ENCODE measurements at places on chromosomes 4 and X.

DNA sequence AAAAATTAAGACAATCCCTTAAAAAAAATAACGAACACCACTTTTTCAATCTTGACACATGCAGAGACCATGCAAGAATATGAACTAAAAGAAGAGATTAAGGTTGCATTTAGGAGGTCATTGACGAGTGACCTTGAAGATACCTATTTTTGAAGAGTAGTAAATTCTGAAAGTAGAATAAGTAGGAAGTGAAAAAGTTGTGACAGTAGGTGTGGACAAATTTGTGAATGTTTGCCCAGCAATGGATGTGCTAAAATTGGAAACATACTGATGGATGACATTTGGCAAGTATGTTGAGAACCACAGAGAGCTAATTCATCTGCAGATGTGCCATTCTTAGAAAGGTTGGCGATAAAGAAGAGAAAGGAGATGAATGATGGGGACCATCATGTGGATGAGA, 213.7 kb upstream of the VCX3A start:
- DNase-seq, result no peak

GRCh38 chrX:81120258-81120935, 81.3 kb downstream of the HMGN5 start:
- DNase-seq, result no peak

DNA sequence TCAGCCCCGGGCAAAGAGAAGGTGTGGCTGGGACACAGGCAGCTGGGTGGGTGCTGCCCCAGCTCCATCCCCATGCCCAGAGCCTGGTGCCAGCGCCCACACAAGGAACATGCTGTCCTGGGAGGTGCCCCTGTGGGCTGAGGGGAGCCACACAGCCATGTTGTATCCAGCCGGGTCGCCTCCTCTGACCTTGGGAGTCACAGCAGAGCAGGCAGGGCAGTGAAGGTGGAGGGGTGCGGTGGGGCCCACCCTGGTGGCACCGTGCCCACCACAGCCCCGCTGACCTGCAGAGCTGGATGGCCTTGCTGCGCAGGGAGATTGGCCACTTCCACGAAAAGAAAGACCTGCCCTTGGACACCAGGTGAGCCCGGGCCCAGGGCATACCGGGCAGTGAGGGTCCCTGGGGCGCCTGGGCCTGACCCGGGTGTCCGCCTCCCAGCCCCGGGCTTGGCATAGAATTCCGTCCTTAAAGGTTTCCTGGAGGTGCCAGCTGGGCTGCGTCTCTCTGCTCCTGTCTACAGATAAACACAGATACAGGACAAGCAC, 18.7 kb upstream of the ADD1 start:
- DNase-seq, result no peak

- no peak for DNase-seq
These were observed 5.4 kb upstream of the ANXA5 start for GRCh38 chr4:121702136-121702535.

DNA sequence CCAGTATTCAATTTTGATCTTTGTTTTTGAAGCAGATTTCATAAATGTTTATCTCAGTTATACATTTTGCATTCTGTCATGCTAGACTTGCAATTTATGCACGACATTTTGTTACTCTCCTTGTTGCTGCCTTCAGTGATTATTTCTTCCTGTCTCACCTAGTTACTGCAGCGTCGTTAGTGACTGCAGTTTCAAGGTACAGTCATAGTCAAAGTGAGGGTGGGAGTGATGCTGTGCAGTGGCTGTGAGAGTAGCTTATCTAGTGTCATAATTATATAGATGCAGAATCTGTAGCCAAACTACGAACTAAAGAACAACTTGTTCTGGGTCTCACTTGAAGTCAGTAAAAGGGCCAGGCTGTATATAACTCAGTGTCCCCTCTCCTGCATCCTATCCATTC, 69.8 kb downstream of the GPR101 start:
- DNase-seq, result no peak

GRCh38 chrX:22748093-22748999, 251.4 kb upstream of the DDX53 start:
- DNase-seq, result peak; percentile 41

GRCh38 chr4:48493452-48494100, 3.5 kb downstream of the ZAR1 start:
- DNase-seq, result no peak

DNA sequence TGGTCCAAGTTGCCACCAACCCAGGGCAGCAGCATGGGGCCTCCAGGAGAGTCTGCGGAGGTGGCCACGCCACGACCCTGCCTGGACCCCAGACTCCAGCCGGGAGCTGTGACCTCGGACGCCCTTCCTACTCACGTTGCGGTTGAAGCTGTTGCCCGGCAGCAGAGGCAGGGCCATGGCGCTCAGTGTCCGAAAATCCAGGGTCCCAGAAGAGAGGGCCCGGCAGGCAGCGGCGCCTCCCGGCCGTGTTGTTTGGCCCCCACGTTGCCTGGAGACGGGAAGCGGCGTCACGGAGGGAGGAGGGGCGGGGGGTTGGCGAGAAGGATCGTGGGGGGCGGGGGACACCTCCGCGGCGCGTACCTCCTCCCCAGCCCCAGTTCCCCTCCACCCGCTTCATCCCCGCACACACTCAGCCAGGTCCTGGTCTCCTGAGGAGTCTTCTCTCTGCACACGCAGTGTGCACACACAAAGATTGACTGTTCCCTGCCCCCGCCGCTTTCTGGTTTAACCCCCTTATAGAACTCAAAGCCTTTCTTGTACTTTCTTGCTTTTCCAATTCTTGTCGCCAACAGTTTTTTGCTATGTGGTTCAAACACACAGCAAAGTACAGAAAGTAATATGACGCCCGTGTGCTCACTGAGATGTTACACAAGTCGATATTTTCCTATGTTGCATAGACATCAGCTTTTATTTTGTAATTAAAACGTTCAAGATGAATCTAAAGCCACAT, at the start of gene EFHC2:
Gene EFHC2, minus strand, starts transcription at position 261 of the 730 bp plus-strand sequence. Its CDS starts 84 bp downstream, at position 177.
- peak; percentile 74 for DNase-seq

DNA sequence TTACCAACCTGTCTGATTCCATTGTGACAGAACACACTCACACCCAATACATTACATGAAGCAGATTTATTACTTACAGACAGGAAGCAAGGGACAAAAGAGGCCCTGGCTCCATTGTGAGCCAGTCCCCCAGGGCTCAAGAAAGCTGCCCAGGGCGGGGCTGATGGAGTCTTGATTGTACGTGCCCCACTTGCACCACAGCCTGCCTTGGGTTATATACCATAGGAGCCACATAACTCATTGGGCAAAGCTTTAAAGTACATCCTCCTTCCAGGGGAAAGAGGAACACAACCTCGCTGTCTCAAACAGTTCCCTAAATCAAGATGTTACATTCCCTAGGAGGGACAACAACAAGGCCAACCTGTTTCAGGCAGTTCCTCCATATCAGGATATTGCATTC, 3.4 kb upstream of the ZRSR2 start:
- no peak for DNase-seq

GRCh38 chr4:105828074-105828473, 67.2 kb upstream of the NPNT start:
- DNase-seq, result no peak

DNA sequence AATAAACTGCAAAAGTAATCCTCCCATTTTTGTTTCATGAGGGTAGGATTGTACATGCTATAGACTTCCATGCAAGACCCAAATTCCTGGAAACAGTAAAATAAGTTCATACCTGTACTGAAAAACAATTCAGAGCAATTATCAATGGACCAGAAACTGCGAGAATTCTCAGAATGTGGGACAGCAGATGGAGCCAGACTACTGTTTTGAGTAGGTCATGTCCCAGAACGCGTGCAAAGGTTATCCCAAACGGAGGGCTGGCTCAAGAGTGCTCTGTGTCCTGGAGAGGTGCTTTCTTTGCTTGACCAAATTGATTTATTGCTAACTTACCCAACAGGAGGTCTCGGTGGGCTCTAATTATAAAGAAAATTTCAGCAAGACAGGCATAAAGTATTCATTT, 1.7 kb upstream of the MAGEH1 start:
- no peak for DNase-seq

- no peak for DNase-seq
These were observed 165.0 kb downstream of the EFHC2 start for GRCh38 chrX:44178274-44179053.

GRCh38 chr4:73417973-73418372, 13.9 kb downstream of the ALB start:
- DNase-seq, result no peak

- no peak for DNase-seq
These were observed 1.1 kb downstream of the LNX1 start for GRCh38 chr4:53590187-53590586.

DNA sequence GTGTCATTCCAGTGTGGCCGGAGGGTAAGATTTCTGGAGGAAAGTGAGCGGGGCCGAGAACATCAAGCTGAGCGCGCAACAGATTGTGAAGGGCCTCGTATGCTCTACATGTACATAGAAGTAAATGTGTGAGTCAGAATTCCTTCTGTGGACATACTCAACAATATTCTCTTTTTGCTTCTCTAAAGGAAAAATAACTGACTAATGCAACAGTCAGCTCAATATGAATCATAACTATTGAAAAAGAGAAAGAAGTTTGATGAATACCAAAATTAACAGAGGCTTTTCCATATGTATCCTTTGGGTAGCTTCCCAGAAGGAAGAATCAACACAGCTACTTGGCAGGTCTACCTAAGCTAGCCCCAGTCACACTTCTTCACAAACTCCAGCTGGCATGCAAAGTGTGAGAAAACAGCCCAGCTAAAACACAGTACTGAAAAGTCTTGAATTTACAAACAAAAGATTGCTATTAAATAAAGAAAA, 87.5 kb upstream of the ZFP42 start:
- no peak for DNase-seq

DNA sequence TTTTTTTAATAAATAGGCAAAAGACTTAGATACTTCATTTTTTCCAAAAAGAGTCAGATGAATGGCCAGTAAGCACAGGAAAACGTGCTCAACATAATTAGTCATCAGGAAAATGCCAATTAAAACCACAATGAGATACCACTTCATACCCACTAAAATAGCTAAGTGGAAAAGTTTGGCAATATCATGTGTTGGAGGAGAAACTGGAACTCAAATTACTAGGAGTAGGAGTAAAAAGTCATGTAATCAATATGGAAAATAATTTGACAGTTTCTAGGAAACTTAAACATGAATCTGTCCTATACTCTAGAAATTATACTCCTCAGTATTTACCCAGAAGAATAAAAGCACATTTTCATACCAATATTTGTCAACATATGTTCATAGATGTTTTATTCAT, 449.8 kb downstream of the INPP4B start:
- no peak for DNase-seq

DNA sequence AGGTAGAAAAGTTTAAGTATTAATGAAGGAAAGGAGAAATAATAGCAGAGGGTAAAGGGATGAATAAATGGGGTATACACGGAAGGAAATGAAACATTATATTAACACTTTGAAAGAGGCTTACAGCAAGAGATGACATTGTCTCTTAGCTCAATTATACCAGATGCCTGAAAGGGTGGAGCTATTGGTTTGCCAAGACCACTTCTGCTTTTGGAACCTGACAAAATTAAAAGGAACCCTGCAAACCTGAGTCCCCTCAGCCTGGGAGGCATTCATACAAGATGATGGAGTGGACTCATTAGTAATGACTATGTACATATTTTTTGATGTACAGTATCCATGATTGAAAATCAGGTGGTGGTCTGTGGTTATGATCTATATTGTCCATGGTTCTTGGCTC, 45.1 kb upstream of the HPF1 start:
- no peak for DNase-seq

GRCh38 chrX:63012574-63012973, 338.6 kb downstream of the SPIN4 start:
- DNase-seq, result no peak

GRCh38 chr4:105352826-105353225, 121.0 kb downstream of the PPA2 start:
- no peak for DNase-seq

DNA sequence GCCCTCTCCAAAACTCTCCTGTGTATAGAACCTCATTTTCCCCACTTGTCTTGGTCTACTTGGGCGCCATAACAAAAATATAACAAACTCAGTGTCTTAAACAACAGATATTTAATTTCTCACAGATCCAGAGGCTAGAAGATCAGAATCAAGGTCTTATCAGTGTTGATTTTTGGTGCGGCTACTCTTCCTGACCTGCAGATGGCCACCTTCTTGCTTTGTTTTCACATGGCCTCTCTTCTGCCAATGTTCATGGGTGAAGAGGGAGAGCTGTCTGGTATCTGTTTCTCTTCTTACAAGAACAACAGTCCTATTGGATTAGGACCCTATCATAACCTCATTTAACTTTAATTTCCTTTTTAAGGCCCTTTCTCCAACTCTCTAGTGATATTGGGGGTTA, 177.3 kb downstream of the PABPC4L start:
- DNase-seq, result no peak

GRCh38 chr4:153522802-153523094, 56.6 kb downstream of the TMEM131L start:
- DNase-seq, result peak; percentile 54

GRCh38 chr4:159002950-159003349, 99.9 kb upstream of the RAPGEF2 start:
- DNase-seq, result no peak
